ENCODE measurements at places on chromosomes 6 and 20.

DNA sequence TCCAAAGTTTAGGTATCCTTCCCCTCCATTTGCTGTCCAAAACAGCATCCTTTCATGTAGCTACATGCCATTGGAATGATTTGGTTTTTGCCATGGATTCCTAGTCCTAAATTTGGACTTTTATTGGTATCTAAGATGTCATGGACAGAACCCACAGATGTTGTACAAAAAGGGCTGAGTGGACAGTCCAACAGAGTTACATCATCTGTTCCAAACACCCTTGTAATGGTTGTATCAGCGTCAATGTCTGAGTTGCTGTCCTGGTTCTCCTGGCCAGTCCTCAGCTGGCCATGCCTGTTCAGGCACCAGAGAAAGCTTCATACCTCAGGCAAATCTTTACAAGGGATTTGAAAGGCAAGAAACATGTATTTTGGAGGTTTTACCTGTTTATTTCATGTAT, 191.3 kb downstream of the ESR1 start:
- no peak for DNase-seq

- no peak for DNase-seq
These were observed 63.0 kb upstream of the TXNDC5 start for GRCh38 chr6:7973584-7973983.

DNA sequence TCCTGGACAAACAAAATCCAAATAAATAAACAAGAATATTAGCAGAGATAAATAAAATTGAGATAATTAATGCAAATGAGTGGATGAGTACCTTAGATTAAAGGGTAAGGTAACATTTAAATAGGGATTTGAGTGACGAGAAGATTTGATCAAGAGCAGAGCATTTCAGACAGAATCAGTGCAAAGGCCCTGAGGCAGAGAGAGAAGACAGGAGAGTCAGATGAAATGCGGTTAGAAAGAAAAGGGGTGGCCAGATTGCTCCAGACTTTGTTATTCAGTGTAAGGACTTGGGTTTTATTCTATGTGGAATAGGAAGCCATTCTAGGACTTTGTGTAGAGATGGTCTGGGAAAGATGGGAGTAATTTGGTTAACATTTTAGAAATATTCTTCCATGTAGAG, 10.0 kb downstream of the RNF182 start:
- no peak for DNase-seq

DNA sequence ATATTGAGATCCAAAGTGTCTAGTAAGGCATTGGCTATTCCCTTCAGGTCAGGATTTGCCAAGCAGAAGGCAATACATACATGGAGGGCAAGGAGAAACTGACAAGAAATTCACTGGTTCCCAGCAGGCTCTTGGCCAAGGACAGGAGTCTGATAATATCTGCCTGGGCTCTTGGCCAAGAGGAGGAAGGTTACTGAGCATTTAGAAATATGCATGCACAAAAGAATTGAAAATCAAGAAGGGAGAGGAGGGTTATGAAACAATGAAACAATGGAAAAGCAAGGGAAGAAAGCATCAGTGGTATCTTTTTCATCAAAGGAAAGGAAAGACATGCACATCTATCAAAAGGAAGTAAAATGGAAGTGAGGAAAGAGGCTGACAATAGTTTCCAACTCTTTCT, 42.4 kb downstream of the ARHGAP18 start:
- no peak for DNase-seq

- no peak for DNase-seq
These were observed 169.7 kb upstream of the SALL4 start for GRCh38 chr20:51972056-51972455.

GRCh38 chr6:83952830-83953229, 80.7 kb upstream of the MRAP2 start:
- no peak for DNase-seq

- DNase-seq: no peak
These were observed 243.0 kb upstream of the KHDRBS2 start for GRCh38 chr6:62528894-62529526.

DNA sequence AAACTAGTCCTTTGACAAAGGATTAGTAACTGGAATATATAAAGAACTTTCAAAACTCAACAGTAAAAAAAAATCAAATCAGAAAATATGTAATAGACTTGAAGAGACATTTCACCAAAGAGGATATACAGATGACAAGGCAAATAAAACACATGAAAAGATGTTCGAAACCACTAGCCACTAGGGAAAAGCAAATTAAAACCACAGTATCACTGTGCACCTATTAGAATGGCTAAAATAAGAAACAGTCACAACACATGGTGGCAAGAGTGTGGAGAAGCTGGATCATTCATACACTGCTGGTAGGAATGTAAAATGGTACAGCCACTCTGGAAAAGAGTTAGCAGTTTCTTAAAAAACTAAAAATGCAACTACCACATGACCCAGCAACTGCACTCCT, 14.9 kb downstream of the ZBTB2 start:
- no peak for DNase-seq

- no peak for DNase-seq
These were observed 7.2 kb downstream of the MMS22L start for GRCh38 chr6:97275804-97276203.

- DNase-seq: no peak
These were observed 33.8 kb upstream of the SULF2 start for GRCh38 chr20:47818996-47819609.

- DNase-seq: no peak
These were observed 52.5 kb downstream of the HIVEP1 start for GRCh38 chr6:12064538-12065071.

DNA sequence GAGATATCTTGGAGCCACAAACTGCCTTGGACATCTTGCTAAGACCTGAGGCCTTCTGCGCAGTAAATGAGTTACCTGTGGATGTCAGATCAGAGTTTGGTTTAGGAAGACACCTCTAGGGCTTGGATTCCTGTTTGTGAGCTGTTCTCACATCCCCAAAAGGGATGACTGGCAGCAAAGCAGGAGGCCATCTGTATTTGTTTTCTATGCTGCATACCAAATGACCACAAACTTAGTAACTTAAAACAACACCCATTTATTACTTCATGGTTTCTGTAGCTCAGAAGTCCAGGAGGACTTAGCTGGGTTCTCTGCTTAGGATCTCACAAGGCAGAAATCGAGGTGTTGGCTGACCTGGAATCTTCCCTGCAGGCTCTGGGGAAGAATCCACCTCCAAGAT, 116.7 kb downstream of the UNC5CL start:
- no peak for DNase-seq

GRCh38 chr6:122276637-122277036, 122.8 kb upstream of the HSF2 start:
- DNase-seq: no peak

DNA sequence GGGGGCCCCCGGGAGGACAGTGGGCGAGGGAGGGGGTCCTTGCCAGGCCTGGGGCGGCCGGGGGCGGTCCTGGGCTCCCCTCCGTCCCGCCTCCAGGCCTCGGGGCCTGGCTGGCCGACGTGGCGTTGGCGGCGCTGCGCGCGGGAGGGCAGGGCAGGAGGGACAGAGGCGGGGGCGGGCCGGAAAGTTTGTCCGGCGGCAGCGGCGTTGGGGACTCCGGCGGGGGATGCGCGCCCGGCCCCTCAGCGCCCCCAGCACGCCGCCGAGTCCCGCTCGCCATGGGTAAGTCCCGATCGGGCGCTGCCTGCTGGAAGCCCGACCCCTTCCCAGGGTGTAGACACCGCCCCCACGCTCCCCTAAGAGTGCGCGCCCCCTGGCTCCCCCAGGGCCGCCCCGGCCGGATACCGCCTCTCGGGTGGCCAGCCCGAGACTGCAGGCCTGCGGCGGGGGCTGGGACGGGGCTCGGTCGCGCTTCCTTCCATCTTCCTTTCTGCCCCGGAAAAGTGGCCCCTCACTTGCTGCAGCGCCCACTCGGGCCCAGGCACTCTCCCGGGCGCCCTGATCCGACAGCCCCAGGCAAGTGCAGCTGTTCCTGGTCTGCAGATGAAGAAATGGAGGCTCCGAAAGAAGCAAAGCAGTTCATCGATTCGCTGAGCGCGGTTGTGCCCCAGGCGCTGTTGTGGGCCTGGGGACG, at the start of gene SLC2A10:
SLC2A10 (plus strand) TSS at position 191 of the 694 bp plus-strand sequence; CDS start at position 279, 88 bp downstream.
- no peak for DNase-seq

DNA sequence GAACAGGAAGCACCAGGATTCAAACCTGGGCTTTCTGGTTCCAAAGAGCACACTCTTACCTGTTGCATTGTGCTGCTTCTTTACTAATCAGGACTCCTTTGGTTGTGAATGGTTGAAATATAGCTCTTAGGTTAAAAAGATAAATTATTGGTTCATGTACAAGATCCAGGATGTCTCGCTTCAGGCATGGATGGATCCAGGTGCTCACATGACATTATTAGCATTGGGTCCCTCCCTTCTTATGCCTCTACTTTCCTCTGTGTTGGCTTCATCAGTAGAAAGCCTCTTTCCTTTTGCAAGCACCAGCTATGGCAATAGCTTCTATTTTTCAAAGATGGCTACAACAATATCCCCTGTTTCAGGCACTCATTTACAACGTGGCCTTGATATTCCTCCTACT, 217.7 kb upstream of the SULF2 start:
- DNase-seq: no peak

GRCh38 chr6:18326001-18326400, 61.1 kb upstream of the RNF144B start:
- DNase-seq: no peak

DNA sequence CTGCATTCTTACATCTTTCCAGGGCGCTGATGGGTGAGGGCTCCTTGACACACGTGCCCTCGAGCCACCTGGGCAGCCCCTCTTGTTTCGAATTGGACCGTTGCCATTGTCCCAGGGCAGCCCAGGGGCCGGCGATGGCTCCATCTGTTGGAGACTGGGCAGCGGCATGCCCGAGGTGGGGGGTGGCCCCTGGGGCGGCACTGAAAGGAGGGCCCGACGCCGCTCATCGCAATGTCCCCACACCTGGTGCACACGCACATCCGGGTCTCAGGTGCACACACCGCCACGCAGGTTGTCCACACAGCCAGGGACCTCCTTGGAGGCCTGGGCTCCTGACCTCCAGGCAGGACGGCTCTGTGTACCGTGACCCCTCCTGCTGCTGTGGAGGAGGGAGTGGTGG, 18.0 kb downstream of the GATA5 start:
- no peak for DNase-seq

- DNase-seq: no peak
These were observed 37.6 kb upstream of the PHIP start for GRCh38 chr6:79115553-79116182.

DNA sequence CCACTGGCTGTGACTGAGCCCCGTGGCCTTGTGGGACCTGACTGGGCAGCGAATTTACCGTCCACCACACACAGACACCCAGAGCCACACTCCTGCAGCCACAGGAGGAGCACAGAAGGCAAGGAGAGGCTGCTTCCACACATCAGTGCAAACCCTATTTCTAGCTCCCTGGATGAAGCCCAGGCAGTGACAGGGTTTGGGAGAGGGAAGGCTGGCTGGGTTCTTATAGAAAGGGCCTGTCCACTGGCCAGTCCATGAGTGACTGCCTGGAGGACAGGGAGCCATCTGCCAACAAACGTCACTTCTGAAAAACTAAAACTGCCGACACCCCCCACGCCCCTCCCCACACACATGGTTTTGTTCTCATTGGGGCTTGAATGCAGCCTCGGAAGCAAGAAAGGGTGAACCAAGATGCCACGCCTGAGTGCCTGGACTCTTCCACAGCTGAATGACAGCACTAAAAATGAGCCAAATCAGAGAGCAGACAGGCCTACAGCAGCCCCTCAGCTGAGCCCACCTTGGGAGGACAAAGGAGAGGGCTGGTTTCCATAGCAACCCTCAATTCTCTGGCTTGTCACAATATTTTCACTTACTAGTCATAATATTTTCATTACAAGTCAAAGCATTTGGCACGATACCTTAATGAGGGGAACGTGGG, 38.4 kb downstream of the RRBP1 start:
- DNase-seq: no peak

DNA sequence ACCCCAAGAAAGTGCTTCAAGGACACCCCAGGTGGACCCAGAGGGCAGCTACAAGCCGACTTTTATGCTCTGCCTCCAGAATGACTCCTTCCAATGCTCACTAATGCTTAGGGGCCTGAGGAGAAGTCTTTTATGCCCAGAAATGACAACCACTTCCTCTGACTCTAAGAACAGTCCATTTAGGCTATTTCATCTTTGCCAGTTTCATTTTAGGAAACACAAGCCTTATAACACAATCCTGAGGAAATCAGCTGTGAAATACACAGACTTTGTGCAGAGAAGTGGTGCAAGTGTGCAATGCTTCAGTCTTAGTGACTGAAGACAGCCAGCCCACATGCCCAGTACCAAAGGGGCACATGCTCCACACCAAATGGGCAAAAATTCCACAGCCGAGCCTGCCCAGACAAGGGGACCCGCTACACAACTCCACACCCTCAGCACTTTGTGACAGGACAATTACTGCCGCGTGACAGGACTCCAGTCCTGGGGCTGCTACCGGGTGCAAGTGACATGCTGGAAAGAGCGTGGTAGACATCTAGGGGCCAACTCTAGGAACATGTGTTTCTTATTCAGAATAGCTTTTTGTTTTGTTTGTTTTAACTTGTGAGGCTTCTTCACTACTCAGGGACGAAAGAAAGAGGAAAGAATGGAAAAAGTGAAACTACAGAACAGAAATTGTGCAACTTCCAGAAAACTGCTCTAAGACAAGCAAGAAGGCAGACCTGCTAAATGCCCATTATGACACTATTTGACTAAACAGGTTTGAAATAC, 28.2 kb upstream of the PLAGL1 start:
- no peak for DNase-seq

DNA sequence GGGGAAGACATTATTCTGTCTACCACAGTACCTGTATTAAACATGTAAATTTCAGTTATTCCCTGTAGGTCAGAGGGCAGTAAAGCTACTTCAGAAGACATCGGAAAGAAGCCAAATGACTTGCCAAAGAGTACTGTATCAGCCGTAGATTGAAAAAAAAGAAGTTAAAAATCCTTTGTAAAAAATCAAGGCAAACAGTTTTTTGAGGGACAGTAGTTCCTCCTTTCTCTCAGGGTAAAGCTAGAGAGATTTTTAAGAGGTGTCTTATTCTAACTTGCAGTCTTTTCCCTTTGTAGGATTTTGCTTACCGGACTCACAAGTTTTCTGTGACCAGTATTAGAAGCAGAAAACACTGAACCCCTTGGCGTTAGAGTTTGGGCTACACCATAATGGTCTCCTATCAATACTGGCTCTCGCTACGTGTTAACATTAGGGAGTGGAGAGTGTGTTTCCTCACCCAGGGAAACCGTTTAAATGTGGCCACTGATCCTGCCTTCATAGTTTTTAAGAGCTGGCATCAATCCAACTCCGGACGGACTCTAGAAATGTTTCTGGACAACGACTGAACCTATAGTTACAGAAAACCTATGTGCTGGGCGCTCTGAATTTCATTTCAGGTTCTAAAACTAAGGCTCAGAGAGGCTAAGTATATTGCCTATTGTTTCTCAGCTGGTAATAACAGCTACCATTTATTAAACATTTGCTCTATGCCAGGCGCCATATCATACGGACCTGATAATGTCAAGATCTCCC, 1.3 kb upstream of the ASXL1 start:
- DNase-seq: no peak

- DNase-seq: no peak
These were observed 360 bp downstream of the ANKRD60 start for GRCh38 chr20:58228103-58228483.

All from activated CD4-positive, CD25-positive, alpha-beta regulatory T cell (primary cell).